NCI-H1694 treated with DMSO at 0.1 percent for 48 hours (cell line): ENCODE measurements at places on chromosomes 11 and 22.

DNA sequence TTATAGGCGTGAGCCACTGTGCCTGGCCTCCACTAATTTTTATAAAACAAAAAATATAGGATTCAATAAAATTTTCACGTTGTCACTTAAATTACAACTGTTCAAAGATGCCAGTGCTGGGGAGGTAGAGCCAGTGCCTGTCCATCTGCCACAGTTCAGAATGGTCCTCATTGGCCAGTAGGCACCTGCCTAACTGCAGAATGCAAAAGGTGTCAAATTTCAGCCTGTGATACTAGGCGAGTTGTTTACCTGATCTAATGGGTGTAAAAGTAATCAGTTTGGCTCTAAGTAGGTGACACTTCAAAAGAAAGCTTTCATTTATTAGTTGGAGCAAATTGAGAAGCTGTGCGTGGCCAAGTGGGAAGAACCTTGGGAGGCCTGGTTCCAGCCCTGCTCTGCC is 2.4 kb downstream of the SMARCB1 start:
- DNase-seq = no peak

- DNase-seq = no peak
Observed at GRCh38 chr11:93773045-93773477, 11.0 kb upstream of the MED17 start.

GRCh38 chr11:7548659-7549274 is 35.0 kb downstream of the PPFIBP2 start:
- no peak for DNase-seq

DNA sequence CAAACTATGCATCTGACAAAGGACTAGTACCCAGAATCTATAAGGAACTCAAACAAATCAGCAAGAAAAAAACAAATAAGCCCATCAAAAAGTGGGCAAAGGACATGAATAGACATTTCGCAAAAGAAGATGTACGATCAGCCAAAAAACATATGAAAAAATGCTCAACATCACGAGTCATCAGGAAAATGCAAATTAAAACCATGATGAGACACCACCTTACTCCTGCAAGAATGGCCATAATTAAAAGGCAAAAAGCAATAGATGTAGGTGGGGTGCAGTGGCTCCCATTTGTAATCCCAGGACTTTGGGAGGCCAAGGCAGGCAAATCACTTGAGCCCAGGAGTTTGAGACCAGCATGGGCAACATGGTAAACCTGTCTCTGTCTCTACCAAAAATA is 10.4 kb upstream of the OR10V1 start:
- no peak for DNase-seq

DNA sequence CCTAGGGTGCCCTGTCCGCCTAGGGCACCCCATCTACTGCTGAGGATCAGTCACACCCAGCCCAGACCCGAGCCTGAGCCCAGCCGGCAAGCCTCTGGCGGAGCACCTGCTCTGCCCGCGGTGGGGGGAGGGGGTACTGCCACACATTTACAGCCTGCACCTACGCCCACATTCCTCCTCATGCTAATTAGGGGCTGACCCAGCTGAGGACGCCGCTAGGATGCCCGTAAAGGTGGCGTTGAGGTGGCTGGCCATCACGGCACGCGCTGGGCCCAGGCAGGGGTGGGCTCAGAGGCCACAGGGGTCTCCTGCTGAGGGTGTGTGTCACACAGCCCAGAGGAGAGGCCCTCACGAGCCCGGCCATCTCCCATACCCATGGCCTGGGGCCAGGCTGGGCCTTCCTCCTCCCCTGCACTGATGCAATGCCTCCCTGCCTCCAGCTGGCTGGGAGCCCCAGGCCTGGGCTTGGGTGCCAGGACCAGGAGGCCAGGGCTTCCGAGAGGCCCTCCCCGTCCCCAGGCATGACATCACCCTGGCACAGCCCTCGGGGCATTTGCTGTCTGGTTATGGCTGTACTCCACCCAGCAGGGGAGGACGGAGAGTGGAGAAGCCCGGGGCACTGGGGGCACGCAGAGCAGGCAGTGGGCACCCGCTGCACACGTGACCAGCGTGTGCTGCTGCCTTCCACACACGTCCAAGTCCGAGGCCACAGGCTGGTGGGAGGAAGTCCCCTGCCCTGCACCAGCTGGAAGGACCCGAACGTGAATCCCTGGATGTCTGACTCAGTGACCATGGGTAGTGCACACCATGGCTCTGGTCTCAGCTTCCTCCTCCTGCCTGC is 12.7 kb downstream of the DUSP8 start:
- DNase-seq = no peak

- DNase-seq = no peak
Observed at GRCh38 chr11:113389272-113389671, 1.7 kb downstream of the ANKK1 start.

DNA sequence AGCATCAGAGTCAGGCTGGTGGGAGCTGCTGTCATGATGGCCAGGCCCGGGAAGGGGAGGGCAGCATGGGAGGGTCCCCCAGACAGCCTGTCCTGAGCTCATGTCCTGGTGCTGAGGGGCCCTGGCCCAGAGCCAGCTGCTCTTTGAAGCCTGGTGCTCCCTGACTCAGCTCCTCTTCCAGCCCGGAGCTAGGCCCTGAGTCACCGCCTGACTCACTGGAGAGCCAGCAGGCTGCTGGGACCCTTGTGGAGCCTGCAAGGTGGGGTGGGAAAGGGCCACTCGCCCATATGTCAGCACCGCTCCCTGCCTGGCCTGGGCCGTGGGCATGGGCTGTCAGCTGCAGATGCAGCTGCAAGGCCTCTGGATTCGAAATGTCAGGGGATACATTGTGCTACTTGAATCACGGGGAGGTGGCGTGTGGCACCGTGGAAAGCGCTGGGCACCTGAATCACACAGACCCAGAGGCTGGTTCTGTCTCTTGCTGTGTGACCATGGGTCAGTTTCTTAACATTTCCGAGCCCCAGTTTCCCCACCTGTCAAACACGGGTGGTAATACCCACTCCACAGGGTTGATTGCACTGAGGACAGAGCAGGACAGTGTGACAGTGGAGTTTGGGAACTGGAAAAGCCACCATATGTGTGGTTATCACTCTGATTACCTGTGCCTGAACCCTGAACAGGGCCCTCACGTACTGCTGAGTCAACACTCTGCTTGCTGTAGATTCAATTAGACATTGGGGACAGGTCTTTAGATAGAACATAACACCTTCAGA is 4.4 kb downstream of the CACNA1I start:
- DNase-seq = no peak

DNA sequence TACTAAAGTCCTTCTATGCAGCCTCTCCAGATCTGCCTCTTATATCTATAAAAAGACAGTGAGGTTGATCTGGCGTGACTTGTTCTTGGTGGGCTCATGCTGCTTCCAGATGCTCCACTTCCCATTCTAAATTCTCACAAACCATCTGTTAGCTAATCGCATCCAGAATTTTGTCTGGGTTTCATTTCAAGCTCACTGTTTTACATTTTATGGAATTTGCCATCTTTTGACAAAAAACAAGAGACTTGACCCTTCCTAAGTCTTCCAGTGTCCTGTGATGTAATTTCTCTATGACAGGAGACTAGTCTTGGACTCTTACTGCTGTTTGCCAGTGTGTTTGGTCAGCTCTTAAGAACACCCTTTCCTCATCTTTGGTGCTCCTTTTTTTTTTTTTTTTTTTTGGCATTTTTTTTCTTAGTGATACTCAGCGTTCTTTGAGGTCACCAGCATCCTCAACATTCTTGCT is 23.0 kb downstream of the CRKL start:
- DNase-seq = peak; percentile 58

DNA sequence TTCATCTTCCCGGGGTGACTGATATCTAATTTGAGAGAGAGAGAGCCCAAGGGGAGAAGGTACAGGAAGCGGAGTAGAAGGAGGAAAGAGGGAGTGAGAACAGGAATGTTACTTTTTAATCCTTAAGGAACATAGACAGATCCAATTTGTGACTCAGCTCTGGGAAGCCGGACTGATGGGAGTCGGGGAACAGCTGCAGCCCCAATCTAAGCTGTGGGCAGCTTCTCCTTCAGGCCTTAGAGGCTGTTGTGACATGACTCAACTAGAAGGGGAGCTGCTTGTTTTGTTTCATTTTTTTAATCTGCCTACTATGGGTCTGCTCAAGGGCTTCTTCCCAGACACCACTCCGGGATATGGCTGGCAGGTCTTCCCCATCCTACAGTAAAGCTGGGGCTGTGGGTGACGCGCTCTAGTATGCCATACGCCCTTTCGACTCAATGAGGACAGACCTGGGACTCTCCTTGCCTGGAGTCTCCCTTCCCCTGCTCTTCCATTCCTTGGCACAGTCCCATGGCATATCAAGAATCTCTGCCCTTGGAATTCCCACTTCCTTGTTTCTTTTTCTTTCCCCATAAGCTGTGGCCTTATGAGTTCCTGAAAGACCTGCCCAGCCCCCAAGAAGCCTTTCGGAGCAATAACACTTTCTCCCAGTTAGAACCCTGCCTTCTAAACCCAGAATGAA is 103.3 kb upstream of the AKIP1 start:
- DNase-seq = no peak

DNA sequence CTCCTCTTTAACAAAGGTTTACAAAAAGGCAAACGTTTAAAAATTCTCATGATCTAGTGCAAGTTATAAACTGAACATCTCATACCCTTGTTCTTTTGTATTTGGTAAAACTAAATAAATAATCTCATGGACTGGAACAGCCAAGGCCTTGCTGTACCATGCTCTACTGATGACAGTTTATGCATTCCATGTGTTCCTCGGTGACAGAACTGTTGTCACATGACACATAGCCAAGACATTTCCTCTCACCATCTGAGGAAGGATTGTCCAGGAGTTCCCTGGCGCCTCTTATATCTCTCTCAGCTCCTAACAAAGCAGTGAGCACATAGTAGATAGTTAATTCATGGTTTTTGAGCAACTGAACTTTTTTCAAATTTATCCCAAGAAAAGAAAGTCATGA is 12.6 kb downstream of the CCDC83 start:
- no peak for DNase-seq

DNA sequence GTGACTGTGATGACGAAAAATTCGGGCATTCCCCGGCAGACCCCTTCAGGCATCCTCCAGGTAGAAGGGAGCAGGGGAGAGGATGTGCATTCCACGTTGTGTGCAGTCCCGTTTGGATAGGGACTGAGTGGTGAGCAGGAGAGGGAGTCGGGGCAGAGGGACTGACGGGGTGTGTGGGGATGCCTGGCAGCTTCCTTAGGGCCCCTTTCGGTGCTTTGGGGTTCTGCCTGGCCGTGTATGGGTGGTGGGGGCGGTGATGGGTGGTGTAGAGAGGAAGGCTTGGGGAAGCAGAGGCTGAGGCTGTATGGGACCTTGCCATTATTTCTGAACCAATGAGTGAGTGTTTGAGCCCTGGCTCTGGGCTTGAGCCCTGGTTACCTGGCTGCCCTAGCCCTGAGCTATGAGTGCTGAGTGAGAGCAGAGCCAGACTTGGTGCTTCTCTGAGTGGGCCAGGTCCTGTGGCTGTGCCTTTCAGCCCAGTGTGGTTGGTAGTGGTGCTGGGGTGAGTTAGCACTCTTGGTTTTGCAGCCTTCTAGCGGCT is 914 bp downstream of the INPPL1 start:
- no peak for DNase-seq

- DNase-seq = no peak
Observed at GRCh38 chr22:38859581-38860282, 12.3 kb downstream of the CBX6 start.

- DNase-seq = no peak
Observed at GRCh38 chr22:49884503-49885260, 31.0 kb downstream of the ZBED4 start.

DNA sequence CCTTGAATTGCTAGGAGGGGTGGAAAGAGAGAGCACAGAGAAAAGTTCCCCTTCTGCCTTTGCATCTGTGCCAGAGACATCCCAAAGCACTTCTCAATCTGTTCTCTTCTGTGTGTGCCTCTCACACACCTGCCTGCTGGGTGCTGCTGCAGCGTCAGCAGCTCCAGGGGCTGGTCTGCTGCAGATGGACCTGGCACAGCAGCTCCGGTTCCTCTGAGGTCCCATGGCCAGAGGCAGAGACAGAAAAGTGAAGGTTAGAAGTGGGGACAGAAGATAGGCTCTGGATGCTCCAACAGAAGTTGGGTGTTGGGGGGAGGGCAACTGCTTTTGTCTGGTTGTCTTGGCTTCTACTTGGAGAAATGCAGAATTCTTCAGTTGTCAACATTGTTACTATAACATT is 48.9 kb upstream of the KIRREL3 start:
- DNase-seq = no peak

DNA sequence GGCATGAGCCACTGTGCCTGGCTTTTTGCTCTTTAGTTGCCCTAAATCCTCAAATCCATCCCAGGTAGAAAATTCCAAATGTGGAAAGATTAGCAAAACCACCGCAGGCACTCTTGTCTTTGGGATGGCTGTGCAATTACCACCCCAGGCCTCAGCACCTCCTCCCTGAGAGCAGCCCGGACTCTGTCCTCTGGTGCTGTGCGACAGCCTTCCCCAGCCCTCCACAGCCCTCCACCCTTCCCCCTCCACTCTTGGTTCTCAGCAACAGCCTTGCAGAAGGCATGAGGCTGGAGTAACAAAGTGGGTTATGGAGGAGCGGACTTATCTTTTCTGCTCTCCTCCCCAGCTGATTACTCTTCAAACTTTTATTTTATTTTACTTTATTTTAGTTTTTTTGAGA is 44.7 kb upstream of the YWHAH start:
- no peak for DNase-seq

- no peak for DNase-seq
Observed at GRCh38 chr22:31752096-31752847, 1.5 kb upstream of the DEPDC5 start.

DNA sequence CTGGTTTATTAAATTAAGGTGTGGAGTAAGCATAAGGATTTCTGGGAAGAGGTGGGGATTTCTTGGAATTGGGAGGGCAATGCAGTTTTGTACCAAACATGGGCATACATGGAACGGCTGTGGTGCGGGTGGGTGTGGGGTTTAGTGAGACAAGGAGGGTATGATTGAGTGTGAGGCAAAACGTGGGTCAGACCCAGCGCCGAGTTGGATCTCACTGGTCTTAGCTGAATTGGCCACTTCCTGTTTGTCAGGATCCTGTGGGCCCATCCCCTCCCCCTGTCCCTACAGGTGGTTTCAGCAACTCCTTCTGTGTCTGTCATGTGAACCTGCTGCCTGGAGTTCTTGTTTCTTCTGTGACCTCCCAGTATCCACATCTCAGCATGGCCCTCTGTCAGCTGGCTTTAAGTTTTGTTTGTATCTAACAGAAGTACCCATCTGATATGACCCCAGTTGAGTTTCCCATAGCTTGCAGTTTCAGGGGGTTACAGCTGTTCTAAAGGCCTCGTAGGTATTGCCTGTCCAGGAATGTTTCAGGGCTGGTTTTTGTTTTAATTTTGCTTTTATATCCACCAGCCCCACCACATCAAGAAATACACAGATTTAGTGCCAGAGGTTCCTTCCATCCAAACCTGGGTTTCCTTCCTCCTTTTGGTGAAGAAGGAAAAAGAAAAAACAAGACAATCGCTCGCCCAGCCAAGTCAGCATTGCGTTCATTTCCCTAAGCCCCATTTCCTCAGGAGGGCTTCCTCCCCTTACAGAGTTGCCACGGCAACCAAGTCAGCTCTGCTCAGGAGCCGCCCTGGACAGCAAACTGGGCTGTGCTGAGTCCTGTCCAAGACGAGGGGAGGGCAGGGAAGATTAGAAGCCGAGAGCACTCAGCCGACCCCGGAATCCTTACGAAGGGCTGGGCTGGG is 6.0 kb downstream of the APOL1 start:
- no peak for DNase-seq
